CD4-positive, CD25-positive, alpha-beta regulatory T cell (primary cell): ENCODE measurements at places on chromosomes 11 and 22. TPM values are rescaled to one million over a fixed set of nuclear protein-coding genes. Genes with fewer than 3 reads are reported as not detected.

DNA sequence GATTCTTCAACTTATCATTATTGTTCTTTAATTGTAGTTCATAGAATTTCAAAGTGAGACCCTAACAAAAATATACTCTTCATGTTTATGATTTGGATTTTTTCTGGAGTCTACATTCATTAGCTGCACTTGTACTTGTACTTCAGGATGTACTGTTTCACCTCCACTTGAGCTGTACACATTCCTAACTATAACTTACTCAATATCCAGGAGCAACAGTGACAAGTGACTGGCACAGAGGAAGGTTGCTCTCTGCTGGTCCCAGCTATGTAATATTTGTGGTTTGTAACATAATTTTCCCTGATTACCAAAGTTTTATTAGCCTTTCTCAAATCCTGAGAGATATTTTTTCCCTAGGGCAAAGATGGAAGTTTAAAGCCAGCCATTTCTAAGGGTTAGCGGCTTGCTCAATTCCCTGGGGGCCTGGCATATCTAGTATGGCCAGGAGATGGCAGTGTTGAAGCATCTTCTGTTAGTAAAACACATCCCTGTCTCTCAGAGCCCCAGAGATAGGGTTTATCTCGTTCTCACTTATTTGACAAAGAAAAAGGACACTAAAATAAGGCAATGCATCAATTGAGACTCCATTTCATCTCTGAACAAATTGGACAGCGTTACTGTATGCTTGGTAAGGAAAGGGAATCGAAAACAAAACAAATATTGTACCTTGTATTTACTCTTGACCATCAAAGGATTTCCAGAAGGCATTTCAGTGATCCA lies 14.2 kb downstream of the OR52A5 start:
- no peaks in the 10 kb centered on the region for H3K27me3 ChIP-seq
- no peak overlapping the region for H3K27ac ChIP-seq
- H3K4me3 ChIP-seq = no peak overlapping the region
- no peaks in the 10 kb centered on the region for H3K36me3 ChIP-seq
- no peaks in the 10 kb centered on the region for H3K4me1 ChIP-seq
- peak; percentile 26 for DNase-seq

DNA sequence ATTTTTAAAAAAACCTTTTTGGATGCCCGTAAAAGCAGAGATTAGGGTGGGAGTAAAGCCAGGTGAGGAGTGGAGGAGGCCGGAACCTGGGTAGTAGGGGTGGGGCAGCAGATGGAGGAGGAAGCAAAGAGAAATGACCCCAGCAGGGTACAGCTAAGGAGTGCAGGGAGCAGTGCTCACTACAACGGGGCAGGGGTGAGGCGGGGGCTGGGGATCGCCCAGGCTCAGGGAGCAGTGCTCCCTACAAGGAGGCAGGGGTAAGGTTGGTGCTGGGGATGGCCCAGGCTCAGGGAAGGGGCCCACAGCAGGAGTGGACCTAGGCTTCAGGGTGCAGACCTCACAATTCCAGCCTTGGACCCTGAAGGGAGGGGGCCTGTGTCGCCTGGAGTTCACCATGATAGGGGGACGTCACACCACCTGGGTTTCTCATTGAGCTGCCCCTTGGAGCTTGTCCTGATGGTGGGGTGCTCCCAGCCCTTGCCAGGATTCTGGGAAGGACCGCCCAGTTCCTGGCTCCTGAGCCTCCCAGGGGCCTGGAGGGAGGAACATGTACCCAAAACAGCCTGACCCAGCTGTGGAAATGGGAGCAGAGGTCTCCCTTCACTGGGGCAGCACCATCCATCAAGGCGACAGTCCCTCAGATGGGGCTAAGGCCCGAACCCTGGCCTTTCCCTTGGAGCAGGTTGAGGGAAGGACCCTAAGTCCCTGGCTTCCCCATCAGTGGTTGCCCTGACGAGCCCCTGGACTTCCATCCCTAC lies 2.9 kb upstream of the PNPLA2 start:
- H3K4me1 ChIP-seq = peaks cover 28% of the 10 kb centered on the region
- DNase-seq = no peak
- H3K36me3 ChIP-seq = peaks cover 22% of the 10 kb centered on the region
- H3K4me3 ChIP-seq = no peak overlapping the region

The OR4D11 gene
- total RNA-seq = not detected

The TBX10 gene
- not detected for total RNA-seq

GRCh38 chr11:21561581-21561980 lies 631.3 kb upstream of the ANO5 start:
- H3K27ac ChIP-seq = no peak overlapping the region
- no peak for DNase-seq
- H3K36me3 ChIP-seq = no peaks in the 10 kb centered on the region
- no peaks in the 10 kb centered on the region for H3K4me1 ChIP-seq

- DNase-seq = no peak
- H3K4me1 ChIP-seq = no peaks in the 10 kb centered on the region
- H3K27me3 ChIP-seq = no peaks in the 10 kb centered on the region
- no peaks in the 10 kb centered on the region for H3K36me3 ChIP-seq
Measured at GRCh38 chr11:121965330-121965729, 150.7 kb downstream of the BLID start.

The TPBGL gene
- total RNA-seq = 0.12 TPM

DNA sequence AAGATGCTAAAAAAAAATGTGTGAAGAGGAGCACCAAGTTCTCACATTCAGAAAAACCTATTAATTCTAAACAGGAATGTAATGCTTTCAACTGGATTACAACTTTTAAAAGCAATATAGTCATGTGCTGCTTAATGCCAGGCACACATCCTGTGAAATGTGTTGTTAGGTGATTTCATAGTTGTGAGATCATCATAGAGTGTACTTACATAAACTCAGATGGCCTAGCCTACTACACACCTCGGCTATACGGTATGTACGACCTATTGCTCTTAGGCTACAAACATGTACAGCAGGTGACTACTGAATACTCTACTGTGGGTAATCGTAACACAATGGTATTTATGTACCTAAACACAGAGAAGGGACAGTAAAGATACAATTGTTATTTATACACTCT lies 142.3 kb downstream of the RBFOX2 start:
- no peaks in the 10 kb centered on the region for H3K27me3 ChIP-seq
- peaks cover 6% of the 10 kb centered on the region for H3K4me1 ChIP-seq
- no peak for DNase-seq
- no peaks in the 10 kb centered on the region for H3K36me3 ChIP-seq

The MICALL1 gene
- total RNA-seq = 25.2 TPM

DNA sequence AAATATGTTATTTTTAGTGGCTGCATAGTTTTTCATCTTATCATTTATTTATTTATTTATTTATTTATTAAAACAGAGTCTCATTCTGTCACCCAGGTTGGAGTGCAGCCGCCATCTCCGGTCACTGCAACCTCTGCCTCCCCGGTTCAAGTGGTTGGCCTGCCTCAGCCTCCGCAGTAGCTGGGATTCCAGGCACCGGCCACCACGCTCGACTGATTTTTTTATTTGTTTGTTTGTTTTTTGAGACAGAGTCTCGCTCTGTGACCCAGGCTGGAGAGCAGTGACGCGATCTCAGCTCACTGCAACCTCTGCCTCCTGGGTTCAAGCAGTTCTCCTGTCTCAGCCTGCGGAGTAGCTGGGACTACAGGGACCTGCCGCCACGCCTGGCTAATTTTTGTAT lies 262.9 kb upstream of the DDI1 start:
- no peaks in the 10 kb centered on the region for H3K36me3 ChIP-seq
- no peaks in the 10 kb centered on the region for H3K4me1 ChIP-seq
- H3K27me3 ChIP-seq = no peaks in the 10 kb centered on the region
- H3K27ac ChIP-seq = no peak overlapping the region
- no peak for DNase-seq

DNA sequence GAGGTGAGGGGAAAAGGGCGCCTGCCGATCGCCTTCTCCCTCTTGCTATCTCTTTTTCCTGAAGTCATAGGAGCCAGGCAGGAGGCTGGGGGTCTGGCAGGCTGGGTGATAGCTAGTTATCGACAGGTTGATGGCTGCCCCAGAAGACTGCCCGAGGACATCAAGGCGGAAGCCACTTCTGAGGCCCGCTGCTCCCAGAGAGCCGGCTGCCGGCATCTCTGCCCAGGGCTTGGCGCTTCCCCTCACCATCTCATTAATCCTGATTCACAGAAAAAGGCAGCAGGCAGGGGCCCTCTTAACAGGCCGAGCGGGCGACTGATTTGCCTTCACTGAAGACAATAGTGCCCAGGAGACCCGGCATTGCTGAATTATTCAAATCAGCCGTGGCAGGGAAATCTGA lies 124.2 kb downstream of the MIAT start:
- DNase-seq = no peak
- no peak overlapping the region for H3K27ac ChIP-seq

The C11orf87 gene
- total RNA-seq = not detected

DNA sequence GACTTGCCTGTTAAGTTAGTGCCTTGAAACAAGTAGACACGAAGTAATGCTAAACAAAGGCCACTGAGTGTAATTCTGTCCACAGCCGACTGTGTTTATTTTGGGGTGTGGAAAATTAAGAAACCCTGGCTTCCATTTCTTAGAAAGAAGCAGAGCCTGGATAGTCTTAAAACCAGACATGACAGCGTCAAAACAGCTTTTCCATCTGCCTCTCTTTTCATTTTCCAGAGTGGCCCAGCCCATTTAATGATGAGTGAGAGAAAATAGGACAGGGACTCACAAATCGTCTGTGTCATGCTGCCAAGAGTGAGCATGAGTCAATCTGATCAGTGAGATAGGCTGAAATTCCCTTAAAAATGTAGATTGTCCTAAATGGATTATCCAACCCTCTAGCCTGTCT lies 485.9 kb downstream of the JRKL start:
- no peak overlapping the region for H3K4me3 ChIP-seq
- no peaks in the 10 kb centered on the region for H3K36me3 ChIP-seq

The C11orf58 gene
- 168 TPM for total RNA-seq

DNA sequence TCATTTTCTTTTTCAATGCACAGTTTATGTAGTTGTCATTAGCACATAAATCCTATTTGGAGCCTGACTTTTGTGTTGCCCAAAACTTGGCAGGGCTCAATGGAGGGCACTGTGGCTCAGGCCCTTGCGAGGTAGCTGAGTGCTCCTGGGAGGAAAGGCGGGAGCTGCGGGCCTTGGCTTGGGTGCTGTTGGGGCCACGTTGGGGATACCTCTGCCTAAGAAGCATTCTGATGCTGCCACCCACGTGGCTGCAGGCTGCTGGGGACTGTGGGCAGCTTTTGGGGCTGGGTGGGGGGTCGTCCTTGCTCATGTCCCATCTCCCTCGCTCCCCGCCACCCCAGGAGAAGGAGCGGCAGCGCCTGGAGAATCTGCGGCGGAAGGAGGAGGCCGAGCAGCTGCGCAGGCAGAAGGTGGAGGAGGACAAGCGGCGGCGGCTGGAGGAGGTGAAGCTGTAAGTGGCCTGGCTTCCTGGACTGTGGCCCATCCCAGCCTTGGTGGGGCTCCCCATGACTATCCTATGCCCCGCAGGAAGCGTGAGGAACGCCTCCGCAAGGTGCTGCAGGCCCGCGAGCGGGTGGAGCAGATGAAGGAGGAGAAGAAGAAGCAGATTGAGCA lies 20.9 kb downstream of the INCENP start:
- H3K27ac ChIP-seq = no peak overlapping the region
- no peak overlapping the region for H3K4me3 ChIP-seq
- peaks cover 63% of the 10 kb centered on the region for H3K36me3 ChIP-seq
- no peak for DNase-seq
- no peaks in the 10 kb centered on the region for H3K27me3 ChIP-seq
